HepG2 (cell line): ENCODE measurements at places on chromosomes 4 and X. TPM values are rescaled to one million over a fixed set of nuclear protein-coding genes. Genes with fewer than 3 reads are reported as not detected.
A peak's percentile ranks its signal among the peaks of the same experiment; 100 is the strongest.

DNA sequence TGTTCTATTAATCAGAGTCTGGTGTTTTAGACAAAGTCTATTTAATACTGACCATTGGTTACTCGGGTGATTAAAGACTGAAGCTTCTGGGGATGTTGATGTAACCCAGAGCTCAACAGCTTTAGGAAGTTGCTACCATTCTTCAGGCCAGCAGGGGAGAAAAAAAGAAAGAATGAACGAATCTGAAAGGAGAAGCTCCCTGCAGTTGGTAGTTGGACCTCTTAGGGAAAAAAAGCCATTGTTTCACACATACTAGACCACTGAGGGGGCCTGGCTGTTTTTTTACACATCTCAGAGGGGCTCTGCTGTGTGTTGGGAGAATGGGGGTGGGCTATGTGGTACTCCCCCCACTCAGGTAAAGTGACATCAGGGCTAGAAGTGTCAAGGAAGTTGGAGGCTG lies 378.9 kb downstream of the KCNIP4 start:
- H3K4me3 ChIP-seq = no peak overlapping the region
- no peak overlapping the region for H3K27ac ChIP-seq
- H3K4me1 ChIP-seq = no peaks in the 10 kb centered on the region
- H3K27me3 ChIP-seq = no peaks in the 10 kb centered on the region
- no peak for DNase-seq
- H3K36me3 ChIP-seq = no peaks in the 10 kb centered on the region

- no peak overlapping the region for H3K27ac ChIP-seq
- no peak overlapping the region for H3K4me3 ChIP-seq
- no peaks in the 10 kb centered on the region for H3K27me3 ChIP-seq
- H3K4me1 ChIP-seq = no peaks in the 10 kb centered on the region
Measured at GRCh38 chrX:23066588-23067281, 67.0 kb downstream of the DDX53 start.

DNA sequence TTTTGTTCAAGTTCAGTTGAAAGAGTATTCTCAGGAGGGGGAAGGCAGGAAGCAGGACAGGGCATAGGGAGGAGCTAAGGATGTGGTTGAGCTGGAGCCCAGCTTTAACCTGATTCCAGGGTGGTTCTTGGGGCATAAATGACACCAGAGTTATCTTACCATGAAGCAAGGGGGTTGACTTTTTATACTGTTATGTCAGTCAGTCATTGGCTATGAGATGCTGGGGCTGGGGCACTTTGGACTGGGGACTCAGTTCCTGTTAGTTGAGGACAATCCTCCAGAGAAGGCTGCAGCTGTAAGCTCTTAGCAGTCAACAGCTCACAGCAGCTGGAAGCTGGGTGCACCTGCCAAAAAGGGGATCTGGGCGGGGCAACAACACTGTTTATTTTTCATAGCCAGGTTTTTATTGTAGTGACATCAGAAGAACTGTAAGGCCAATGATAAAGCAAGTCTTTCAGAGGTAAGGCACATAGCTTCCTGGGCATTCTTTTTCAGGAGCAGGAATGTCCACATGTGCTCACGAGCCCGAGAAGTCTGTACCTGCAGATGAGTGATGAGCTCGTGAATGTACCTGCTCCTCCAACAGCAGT lies 78.5 kb downstream of the MID1IP1 start:
- H3K27ac ChIP-seq = no peak overlapping the region
- no peaks in the 10 kb centered on the region for H3K27me3 ChIP-seq
- H3K4me3 ChIP-seq = no peak overlapping the region
- DNase-seq = no peak

DNA sequence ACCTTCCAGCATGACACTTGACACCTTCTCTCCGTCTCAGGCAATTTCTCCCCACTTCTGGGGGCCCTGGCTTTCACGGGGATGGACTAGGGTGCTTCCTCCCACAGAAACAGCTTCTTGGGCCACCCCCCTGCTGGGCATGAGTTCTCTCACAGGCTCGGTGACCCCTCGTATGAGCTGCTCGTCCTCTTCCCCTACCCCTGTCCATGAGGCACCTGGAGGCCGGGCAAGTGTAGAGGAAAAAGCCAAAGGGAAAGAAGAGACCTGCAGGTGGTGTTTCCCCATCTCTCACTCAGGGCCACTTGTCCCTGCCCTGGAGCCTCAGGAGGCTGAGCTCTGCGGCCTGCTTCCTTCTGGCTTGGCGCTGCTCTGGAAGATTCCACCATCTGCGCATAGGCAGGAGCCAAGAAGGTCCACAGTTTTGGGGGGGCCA lies 1.9 kb upstream of the RGS12 start:
- H3K27ac ChIP-seq = no peak overlapping the region
- H3K27me3 ChIP-seq = no peaks in the 10 kb centered on the region
- no peak for DNase-seq
- H3K4me3 ChIP-seq = peak overlapping the region; percentile 88; the same call in 1 of the 2 replicates
- peaks cover 67% of the 10 kb centered on the region for H3K4me1 ChIP-seq
- no peaks in the 10 kb centered on the region for H3K36me3 ChIP-seq

- H3K4me3 ChIP-seq = no peak overlapping the region
- no peak for DNase-seq
- H3K4me1 ChIP-seq = peaks cover 88% of the 10 kb centered on the region
- no peaks in the 10 kb centered on the region for H3K36me3 ChIP-seq
- no peak overlapping the region for H3K27ac ChIP-seq
- H3K27me3 ChIP-seq = no peaks in the 10 kb centered on the region; the same call in 2 of the 3 replicates
Measured at GRCh38 chr4:2849267-2850152, 5.9 kb downstream of the ADD1 start.

The NSUN7 gene
- total RNA-seq = not detected in 2 replicates

The POU4F2 gene
- total RNA-seq = not detected in 2 replicates

The IQCM gene
- total RNA-seq = not detected in 2 replicates

The ZNF711 gene
- total RNA-seq = 3.8 and 5.5 TPM in 2 replicates

The WDR17 gene
- not detected in 2 replicates for total RNA-seq
